ENCODE measurements at places on chromosomes 16 and 17.

DNA sequence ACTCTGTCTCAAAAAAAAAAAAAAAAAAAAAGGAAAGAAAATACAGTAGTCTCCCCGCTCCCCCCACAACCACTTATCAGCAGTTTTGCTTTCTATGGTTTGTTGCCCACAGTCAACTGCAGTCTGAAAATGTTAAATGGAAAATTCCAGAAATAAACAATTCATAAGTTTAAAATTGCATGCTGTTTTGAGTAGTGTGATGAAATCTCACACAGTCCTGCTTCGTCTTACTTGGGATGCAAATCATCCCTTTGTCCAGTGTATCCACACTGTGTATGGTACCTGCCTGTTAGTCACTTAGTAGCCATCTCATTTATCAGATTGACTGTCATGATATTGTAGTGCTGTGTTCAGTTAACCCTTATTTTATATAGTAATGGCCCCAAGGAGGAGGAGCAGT lies 41.5 kb downstream of the NF1 start:
- DNase-seq: no peak

DNA sequence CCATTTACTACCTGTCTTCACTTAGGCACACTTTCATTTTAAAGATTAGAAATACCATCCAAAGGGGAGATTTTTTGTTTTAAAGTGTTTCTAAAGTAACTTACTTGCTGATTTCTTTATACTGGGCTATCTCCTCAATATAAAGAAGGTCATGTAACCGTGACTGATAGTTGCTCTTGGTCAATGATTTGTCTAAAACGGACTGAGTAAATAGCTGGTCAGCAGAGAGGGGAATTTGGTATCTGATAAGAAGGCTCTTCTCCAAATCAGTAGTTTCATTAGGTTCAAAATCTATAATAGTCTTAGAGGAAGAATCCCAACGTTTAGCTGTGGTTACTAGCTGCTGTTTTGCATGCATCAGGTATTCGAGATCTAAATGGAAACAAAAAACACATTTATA lies 66.4 kb downstream of the HELZ start:
- DNase-seq: no peak

DNA sequence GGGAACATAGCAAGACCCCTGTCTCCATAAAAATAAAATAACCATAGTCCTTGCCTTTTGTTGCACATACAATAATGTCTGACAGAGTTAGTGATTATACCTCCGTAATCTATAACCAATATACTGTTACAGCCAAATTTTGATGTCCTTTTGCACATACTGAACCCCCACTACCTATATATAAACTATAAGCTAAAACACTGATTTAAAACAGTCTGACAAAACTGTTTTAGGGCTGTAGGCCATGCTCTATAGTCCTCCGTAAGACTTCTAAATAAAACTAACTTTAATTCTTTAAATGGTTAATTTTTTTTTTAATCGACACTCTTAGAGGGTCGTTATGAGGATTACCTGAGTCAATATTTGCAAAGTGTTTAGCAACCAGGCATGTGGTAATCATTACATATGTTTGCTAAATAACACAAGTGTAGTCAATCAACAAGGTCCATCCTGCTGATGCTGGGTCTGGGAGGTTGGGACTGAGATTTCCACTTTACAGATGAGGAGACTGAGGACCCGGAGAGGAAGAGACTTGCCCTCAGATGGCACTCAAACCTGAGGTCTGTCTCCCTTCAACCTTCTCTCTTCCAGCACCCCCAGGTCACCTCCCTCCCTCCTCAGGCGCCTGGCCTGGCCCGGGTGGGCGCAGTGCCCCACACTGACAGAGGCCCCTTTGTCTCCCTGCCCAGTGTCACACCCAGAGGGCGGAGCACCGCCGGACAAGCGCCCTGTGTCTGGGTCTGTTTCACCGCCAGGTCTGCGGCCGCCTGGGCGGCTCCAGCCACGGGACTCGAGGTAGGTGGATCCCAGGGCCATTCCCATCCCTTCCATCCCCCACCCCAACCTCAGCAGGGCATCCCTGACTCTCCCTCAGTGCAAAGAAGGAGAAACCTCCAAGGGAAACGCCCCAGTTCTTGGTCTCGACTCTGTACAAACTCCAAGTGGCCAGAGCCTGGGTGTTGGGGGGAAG lies 10.3 kb downstream of the ZNF385C start:
- DNase-seq: no peak

DNA sequence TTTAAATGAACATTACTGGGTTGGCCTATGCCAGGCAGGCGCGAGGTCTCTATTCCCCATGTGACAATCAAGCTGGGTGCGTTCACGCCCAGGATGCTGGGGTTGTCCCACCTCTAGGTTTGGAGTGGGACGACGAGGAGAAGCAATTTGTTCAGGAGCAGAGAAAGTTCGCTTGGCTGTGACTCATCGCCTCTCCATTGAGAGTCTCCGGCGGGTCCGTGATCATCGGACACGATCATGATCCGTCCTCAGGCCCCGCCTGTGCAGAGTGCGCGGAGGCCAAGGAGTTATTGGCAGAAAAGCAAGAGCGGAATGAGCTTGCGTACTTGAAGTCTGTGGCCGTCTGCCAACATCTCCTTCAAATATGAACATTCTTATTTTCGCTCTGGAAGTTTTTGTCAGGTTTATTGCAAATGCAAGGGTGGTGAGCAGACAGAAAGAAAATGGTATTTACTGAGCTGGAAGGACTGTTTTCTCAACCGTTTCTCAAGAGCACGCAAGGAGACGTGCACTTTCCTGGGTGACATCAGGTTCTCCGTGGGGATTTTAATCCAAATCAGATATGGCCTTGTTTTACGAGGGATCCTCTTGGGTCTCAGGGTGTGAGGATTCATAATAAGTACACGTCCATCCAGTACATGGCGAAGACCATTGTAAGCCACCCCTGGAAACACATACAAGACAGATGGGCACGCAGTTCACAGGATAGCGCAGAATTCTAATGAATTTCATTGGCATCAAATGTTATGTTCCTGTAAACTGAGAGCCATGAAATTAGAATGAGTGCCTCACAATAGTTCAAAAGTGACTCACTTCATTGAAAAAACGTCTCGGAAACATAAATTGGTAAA lies 70.1 kb upstream of the CREBBP start:
- no peak for DNase-seq

DNA sequence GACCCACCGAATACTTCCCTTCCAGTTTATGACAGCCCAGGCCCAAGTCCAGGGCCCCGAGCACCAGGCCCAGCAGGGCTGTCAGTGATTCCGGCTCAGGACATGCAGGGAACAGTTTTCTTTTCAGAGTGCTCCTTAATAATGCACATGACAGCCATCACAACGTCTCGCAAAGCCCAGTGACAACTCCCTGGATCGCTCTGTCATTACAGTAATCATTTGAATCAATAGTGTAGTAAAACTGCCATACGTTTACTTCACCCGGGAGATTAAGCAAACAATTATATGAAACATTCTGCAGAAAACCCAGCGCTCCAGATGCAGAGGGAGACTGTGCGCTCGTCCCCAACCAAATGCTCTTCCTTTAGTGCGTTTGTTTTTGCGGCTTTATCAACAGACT lies 162.6 kb upstream of the CDH13 start:
- DNase-seq: no peak

DNA sequence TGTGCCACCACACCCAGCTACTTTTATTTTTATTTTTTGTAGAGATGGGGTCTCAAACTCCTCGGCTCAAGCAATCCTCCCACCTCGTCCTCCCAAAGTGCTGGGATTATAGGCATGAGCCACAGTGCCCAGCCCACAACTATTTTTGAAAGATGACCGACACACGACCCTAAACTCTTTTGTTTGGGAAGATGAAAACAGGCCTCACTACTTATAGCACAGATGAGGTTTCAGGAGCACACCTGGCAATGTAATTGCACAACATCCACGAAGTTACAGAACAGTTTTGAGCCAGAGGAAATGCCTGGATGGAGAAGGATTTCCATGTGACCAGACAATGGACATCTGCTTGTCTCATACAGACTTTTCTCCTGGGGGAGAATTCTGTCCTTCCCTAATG lies 43.4 kb upstream of the PRSS54 start:
- DNase-seq: no peak

DNA sequence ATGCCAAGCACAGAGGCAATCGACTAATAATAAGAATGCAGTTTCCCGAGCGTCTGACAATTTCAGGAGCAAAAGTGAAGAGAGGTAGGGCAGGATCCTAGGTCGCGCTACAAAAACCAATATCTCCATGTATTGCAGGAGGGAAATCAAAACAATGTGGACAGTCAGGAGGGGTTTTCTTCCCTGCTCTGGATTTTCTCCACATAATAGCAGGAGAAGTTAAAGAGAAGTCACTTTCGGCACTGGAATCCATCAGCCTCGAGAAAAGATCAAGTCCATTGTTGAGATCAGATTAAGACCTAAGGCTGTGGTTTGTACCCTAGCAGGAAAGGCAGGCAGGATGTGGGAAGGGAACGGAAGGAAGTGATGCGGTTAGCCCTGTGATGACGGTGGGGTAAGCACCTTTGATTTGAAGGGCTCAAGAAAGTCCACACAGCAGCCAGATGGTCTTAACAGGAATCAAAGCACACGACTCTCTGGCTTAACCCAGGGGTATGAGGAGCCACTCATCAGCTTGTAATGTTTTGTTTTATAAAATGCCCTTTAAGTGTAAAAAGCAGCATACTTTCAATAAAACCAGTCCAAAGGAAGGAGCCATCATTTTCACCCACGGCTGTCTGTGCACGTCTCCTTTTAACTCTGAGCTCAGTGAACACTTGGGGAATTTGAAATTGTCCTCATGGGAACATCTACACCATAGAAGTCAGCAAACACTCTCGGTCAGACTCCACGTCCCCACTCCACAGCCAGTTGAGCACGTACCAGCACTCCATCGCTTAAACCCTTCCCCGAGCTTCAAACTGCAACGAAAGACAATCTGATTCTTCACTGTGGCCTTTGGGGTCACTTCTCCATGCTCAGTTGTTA lies 15.8 kb upstream of the AKTIP start:
- DNase-seq: peak; percentile 79

GRCh38 chr16:495127-495748 lies 32.3 kb upstream of the CAPN15 start:
- DNase-seq: peak; percentile 4

DNA sequence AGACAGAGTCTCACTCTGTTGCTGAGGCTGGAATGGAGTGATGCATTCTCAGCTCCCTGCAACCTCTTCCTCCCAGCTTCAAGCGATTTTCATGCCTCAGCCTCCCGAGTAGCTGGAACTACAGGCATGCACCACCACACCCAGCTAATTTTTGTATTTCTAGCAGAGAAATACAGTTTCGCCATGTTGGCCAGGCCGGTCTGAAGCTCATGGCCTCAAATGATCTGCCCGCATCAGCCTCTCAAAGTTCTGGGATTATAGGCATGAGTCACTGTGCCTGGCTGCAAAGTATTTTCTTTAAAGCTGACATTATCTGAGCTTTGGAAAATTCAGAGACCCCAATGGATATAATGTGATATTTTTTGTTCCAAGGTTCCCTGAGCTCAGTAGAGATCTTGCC lies 31.1 kb upstream of the SLC6A2 start:
- no peak for DNase-seq

- no peak for DNase-seq
Measured at GRCh38 chr17:63075969-63076368, 109.9 kb downstream of the TANC2 start.

DNA sequence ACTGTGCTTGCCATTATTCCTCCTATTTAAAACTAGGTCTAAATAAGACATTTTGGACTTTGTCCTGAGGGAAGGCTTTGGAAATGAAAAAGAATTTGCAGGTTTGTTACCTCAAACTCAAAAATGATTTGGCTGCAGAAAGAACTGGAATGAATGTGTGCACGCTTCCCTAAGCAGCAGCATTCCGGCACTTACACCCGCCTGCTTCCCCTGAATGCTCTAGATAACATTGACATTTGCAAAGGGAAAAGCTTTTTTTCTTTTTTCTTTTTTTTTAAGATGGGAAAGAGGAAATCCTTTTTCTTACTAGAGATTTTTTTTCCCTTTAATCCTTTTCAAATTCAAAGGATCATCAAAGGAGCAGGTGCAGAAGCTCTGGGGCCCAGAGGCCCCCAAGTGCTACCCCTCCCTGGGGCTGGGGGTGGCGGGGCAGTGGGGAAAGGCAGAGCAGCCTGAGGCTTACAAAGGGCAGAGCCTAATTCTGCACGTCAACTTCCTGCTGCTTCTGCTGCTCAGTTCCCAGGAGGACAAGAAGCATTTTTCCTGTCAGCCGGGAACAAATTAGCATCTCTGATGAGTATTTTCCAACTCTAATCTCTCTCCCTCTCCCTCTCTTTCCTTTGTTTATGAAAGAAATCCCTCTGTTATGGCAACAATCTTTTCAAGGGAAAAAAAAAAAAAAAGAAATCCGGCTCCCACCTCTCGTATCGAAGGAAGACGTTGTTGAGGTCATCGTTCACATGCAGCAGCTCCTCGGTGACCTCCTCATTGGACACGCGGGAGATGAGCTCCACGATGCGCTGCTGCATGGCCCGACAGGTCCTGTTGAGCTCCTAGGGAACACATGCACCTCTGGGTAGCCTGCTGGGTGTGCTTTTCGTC lies 32.1 kb upstream of the SREBF1 start:
- no peak for DNase-seq

GRCh38 chr17:80839970-80840369 lies 151.7 kb upstream of the CHMP6 start:
- no peak for DNase-seq

DNA sequence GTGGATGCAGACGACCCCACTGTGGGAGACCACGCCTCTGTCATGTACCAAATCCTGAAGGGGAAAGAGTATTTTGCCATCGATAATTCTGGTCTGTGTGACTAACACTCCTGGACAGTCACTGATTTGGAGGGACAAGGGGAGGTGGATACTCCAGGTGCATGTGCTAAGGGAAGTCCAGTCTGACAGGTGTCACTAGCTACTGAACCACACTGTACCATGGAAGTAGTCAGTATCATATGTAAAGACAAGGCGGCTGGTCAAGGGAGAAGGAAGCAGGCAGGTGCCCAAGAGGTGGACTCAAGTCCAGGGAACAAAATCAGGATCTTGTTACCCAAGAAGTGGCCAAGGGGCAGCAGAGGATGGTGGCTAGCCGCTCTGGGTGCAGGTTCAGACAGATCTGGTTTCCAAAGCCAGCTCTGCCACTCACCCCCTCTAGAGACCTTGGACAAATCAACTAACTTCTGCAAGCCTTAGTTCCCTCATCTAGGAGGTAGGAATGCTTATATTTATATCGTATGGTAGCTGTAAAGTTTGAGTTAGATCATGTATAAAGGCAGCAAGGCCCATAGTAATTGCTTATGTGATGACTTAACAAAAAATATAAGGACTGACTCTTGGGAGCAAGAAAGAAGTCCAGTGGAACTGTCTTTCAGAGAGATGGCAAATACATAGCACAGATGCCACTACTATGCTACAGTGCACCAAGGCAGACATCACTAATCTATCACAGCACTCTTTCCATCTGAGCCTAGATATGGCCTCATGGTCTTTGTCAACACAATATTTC lies 22.1 kb downstream of the CDH5 start:
- DNase-seq: no peak

GRCh38 chr17:45791935-45792334 lies 7.8 kb downstream of the CRHR1 start:
- no peak for DNase-seq

DNA sequence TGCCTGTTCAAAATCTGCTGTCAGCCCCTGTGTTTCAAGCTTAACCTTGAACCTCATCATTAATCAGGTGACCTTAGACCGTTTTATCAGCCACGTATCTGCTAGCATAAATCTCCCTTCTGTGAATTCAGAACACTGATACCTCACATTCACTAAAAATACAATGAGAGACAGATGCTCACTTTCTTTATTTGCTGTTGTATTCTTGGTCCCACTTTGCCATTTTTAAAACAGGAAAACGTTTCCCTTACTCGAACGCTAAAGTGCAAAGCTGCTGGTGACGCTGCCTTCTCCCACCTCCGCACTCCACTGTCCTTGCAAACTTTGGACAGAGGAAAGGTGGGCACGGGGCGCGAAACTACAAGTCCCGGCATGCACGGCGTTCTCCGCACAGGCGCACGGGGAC lies 220 bp upstream of the ARHGAP44 start:
- DNase-seq: no peak

Data from CD4-positive, alpha-beta T cell treated with Interleukin-6 at 100 ng/mL for 8 hours (primary cell).